Epithelial cell of esophagus (primary cell): ENCODE measurements at places on chromosomes 16 and 17.
A peak's percentile ranks its signal among the peaks of the same experiment; 100 is the strongest.

DNA sequence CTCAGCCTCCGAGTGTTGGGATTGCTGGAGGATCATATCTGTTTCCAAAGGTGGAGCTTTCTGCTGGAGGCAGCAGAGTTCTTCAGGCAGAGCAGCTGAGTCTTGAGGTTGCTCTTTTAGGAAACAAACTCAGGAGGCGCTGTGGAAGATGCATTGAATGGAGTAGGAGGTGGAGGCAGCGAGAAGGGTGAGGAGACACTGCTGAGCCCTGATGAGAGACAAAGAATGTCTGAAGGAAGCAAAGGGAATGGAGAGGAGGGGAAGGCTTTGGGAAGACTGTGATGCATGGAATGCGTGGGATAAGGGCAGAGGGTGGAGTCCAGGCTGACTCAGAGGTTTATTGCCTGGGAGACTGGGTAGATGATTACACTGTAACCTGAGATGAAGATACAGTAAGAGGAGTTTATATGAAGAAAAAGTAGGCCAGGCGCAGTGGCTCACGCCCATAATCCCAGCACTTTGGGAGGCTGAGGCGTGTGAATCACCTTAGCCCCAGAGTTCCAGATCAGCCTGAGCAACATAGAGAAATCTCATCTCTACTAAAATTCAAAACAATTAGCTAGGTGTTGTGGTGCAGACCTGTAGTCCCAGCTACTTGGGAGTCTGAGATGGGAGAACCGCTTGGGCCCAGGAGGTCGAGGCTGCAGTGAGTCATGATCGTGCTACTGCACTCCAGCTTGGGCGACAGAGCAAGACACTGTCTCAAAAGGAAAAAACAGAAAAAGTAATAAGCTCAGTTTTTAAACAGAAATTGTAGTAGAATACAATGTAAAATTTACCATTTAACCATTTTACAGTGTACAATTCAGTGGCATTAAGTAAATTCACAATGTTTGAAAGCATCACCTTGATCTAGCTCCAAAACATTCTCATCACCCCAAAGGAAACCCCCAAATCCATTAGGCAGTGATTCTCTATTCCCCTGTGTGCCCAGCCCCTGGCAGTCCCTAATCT, 17.8 kb upstream of the TMEM219 start:
- DNase-seq = peak; percentile 98

GRCh38 chr16:67914758-67915495, 16.7 kb downstream of the CTRL start:
- no peak for DNase-seq

- DNase-seq = no peak
These were observed 326.8 kb downstream of the SEC14L1 start for GRCh38 chr17:77467521-77467920.

- no peak for DNase-seq
These were observed 99.6 kb downstream of the ABCC1 start for GRCh38 chr16:16048904-16049582.

GRCh38 chr17:29674281-29674680, 51.6 kb upstream of the CORO6 start:
- DNase-seq = no peak

DNA sequence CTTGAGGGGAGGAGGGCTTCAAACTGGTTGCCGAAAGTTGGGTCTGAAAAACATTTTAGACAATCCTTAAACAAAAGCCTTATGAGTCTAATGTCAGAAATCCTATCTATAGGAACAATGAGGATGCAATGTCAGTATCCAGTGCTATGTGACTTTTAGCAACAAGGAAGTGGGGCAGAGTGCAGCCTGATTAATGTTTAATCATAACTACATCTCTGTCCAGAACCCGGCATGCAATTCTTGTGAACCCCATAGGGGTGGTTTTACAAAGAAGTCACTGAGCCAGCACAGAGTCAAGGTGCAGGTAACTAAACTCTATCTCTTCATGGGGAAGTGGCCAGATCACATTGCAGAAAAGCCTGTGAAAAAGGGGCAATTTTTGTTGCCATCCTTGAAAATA, 267.5 kb downstream of the HS3ST4 start:
- DNase-seq = no peak

GRCh38 chr16:87330646-87331045, 13.5 kb upstream of the C16orf95 start:
- no peak for DNase-seq

- no peak for DNase-seq
These were observed 17.0 kb upstream of the CCL13 start for GRCh38 chr17:34339138-34339770.

DNA sequence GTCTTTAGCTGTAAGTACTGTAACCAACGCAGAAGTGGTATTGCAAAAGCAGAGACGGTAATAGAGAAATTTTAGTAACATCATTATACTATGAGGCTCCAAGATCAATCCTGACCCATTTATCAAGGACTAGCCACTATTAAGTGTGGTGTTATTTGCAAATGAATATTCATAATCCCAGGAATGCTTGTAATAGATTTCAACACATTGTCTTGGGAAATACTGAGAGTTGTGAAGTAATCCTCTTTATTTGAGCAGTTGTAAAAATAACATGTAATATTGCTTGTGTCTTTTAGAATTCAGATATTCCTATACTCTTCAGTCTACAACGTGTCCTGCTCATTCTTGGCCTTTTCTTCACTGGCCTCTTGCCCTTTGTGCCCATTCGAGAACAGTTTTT, 46.4 kb downstream of the GDPD1 start:
- DNase-seq = peak; percentile 39
